Inflammatory macrophage (primary cell): ENCODE measurements at places on chromosomes 1 and 21.

DNA sequence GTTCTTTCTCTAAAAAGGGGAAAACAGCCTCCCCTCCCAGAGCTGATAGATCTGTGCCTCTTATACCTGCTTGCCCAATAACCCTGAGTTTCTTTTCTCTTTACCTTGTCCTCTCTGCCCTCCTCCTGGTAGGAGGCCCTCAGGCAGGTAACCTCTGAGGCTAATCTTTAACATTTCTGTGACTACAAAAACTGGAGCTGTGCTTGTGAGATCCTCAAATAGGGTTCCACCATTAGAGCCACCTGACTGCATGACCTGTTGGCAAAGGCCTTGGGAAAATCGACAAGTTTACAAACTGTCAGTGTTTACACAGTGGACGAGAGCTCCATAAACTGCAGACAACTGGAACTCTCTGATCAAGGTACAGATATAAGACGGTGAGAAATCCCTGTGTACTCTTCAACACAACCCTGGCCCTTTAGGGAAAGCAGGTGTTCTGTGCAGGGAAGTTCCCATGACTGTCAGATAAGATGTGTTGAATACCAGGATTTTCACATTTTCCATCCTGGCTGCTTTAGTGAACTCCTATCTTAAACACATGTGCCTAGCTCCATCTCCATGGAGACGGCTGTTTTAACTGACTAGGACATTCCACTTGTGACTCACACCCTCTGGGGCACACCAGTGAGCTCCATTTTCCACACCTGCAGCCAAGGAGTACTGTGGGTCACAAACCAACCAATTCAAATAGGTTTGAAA is 38.3 kb downstream of the ECE1 start:
- DNase-seq, result no peak

DNA sequence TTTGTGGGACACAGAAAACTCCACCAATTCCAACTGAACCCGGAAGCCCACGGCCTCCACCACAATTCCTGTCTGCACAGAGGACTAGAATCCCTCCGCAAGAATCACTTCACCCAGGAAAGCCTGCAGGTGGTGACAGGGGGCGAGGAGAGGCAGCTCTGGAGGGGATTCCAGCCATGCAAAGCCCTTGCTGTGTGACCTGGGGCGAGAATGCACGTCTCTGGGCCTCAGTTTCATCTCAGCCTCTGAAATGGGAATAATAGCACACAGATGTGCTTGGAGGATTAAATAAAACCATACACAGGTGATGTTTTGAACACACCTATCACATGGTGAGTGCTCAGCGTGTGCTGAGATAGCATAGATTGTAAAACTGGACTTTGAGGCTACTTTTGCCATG is 14.1 kb downstream of the FBXO2 start:
- no peak for DNase-seq

GRCh38 chr21:16330082-16330907 is 600.5 kb downstream of the USP25 start:
- DNase-seq, result peak; percentile 75

- peak; percentile 87 for DNase-seq
These were observed at the start of gene MAST2 for GRCh38 chr1:45803299-45803780. Gene MAST2, plus strand, starts transcription at chr1:45803612. Its CDS starts 284 bp downstream, at chr1:45803896.

- DNase-seq, result no peak
These were observed 63.0 kb downstream of the SLC5A9 start for GRCh38 chr1:48285525-48285924.

GRCh38 chr1:47660622-47661021 is 222.8 kb downstream of the FOXD2 start:
- no peak for DNase-seq

DNA sequence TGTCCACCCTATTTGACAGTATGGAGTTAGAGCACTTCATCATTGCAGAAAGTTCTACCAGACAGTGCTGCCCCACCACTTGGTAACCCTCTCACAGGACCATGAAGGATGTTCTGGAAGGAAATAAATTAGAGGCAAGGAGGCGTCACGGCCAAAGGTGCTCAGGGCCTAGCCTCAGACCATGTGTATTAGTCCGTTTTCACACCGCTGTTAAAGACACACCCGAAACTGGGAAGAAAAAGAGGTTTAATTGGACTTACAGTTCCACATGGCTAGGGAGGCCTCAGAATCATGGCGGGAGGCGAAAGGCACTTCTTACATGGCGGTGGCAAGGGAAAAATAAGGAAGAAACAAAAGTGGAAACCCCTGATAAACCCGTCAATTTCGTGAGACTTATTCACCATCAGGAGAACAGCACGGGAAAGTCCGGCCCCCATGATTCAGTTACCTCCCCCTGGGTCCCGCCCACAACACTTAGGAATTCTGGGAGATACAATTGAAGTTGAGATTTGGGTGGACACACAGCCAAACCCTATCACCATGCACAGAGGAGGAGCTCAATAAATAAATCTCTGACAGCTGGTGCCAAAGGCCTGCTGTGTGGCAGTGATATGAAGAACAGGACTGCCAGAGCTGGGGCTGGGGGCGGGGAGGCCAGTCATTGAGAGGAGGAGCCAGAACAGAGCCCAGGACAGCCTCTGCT is 75.8 kb downstream of the FHAD1 start:
- no peak for DNase-seq
